ENCODE measurements at places on chromosomes 16 and 17.

GRCh38 chr17:46170639-46171429 is 22.4 kb downstream of the KANSL1 start:
- DNase-seq, result no peak

GRCh38 chr16:9053006-9053601 is 38.3 kb upstream of the HAPSTR1 start:
- no peak for DNase-seq

GRCh38 chr16:89693289-89693731 is 6.8 kb downstream of the CDK10 start:
- DNase-seq, result no peak

GRCh38 chr17:9009096-9009495 is 12.2 kb upstream of the NTN1 start:
- DNase-seq, result no peak

DNA sequence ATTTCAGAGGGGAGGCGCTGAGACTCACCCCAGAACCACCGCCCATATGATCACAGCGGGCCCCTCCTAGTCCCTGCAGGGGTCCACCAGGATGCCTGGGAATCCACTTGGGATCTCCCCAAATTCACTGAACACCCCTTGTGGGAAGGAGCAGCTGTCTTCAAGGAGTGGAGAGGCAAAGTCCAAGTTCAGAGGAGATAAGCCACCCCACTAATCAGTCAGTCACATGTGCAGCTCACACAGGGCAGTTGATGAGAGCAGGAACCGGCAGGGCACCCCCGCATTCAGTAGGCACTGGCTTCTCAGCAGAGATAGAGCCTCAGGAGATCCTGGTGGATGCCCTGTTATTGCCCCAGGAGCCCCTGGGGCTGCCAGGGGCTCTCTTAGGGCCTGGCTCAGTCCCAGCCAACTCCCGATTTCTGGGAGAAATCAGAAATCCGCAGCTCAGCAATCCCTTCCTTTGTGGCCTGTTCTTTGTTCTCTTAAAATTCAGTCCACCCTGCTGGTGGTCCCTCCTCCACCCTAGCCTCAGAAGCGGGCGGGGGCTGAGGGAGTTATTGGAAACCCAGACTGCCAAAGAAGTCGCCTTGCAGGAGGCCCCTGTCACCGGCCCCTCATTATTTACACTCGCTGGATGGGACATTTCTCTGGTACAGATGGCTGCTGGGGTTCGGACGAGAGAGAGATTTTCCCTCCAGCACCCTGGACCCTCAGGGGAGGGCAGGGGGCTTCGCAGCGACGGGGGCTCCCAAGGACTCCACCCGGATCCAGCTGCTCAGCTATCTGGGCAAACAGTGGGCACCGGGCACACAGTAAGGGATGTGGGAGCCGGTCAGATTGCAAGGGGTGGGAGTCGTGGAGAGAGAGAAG is 1.8 kb downstream of the CDC42EP4 start:
- no peak for DNase-seq

- DNase-seq, result no peak
Measured at GRCh38 chr16:74053312-74053711, 243.3 kb upstream of the PSMD7 start.

- DNase-seq, result no peak
Measured at GRCh38 chr17:37643869-37644268, 623 bp upstream of the DDX52 start.

- no peak for DNase-seq
Measured at GRCh38 chr16:89564476-89565255, 4.2 kb downstream of the RPL13 start.

DNA sequence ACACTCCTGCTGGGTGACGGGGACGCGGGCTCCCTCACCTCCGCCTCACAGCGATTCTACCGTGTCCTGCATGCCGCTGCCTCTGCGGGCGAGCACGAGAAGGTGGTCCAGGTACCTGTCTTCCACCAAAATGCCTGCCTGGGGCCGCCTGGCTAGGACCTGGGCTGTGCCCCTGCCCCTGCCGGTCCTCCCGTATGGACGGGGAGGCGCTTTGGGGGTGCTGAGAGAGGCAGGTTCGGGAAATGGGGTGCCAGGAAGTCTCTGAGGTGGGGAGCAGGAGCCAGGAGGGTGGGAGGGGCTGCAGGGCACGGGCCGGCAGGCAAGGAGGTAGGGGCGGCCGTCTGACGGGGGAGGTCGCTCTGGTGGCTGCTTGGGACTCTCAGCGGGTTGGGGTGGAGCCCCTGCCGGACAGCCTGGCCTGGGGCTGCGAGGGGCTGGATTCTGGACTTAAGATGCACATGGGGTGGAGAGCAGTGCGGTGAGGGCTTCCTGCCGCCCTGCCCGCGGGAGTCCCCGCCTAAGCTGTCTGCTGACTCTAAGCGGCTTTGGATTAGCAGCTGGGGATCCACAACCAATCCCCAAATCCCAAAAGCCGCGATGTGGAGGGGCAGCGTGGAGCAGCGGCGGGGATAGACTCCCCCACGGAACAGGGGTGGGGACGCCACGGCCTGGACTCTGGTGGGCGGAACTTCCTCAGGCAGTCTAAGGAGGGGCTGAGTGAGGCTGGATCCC is 5.8 kb downstream of the CHTF18 start:
- no peak for DNase-seq

GRCh38 chr17:36697903-36698530 is 96.6 kb downstream of the MRM1 start:
- no peak for DNase-seq

- DNase-seq, result no peak
Measured at GRCh38 chr17:56436142-56436541, 157.4 kb upstream of the NOG start.

DNA sequence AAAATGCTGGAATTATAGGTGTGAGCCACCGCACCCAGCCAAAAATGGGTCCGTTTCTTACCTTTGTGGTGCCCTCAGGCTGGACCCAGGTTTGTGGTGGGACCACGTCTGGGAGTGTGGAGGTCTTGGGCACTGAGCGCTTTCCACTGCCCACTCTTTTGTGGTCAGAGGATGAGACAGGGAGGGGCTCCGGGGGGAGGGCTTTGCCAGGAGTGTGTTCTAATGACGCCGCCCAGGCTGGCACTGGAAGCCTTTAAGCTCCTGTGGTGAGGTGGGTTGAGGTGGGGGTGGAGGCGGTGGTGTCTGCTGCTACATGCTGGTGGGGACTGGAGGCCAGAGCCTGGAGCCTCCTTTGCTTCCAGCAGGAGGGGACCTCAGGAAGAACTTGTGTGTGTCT is 12.8 kb upstream of the ADCY7 start:
- no peak for DNase-seq

GRCh38 chr16:54048586-54049495 is 237.7 kb downstream of the IRX3 start:
- no peak for DNase-seq

DNA sequence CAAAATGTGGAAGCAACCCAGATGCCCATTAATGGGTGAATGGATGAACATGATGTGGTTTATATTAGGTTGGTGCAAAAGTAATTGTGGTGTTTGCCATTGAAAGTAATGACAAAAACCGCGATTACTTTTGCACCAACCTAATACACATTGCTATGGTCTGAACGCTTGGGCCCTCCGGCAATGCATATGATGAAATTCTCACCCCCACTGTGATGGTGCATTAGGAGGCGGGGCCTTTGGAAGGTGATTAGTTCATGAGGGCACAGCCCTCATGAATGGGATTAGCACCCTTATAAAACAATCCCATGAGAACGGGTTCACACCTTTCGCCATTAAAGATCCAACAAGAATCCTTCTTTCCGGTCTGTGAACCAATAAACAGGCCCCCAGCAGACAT is 25.3 kb upstream of the PRM1 start:
- no peak for DNase-seq

DNA sequence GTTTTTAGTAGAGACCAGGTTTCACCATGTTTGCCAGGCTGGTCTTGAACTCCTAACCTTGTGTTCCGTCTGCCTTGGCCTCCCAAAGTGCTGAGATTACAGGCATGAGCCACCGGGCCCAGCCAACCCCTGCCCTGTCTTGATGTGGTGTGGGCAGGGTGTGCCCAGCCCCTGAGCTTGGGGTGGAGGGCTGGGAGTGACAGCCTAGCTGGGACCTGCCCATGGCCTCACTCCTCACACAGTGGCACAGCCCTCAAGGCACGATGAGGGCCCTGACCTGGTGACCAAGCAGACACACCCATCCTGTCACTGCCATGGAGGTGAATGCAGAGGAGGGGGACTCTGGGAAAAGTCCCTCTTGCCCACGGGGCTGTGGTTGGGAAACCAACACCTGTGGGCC is 3.0 kb downstream of the IL32 start:
- no peak for DNase-seq

GRCh38 chr17:5123343-5124124 is 7.7 kb downstream of the USP6 start:
- no peak for DNase-seq

DNA sequence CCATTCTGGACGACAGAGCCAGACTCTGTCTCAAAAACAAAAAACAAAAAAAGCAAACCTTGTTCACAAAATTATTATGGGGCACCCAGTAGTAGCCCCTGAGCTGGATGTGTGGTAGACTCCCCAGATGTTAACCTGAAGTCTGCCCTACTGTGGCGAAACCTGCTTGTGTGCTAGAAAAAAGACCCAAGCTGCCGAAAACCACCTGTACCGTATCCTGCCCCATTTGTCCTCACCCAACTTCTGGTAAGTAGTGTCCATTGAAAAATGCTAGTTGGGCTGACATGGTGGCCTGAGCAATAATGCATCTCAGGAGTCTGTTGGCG is 9.1 kb downstream of the RMI2 start:
- DNase-seq, result no peak

DNA sequence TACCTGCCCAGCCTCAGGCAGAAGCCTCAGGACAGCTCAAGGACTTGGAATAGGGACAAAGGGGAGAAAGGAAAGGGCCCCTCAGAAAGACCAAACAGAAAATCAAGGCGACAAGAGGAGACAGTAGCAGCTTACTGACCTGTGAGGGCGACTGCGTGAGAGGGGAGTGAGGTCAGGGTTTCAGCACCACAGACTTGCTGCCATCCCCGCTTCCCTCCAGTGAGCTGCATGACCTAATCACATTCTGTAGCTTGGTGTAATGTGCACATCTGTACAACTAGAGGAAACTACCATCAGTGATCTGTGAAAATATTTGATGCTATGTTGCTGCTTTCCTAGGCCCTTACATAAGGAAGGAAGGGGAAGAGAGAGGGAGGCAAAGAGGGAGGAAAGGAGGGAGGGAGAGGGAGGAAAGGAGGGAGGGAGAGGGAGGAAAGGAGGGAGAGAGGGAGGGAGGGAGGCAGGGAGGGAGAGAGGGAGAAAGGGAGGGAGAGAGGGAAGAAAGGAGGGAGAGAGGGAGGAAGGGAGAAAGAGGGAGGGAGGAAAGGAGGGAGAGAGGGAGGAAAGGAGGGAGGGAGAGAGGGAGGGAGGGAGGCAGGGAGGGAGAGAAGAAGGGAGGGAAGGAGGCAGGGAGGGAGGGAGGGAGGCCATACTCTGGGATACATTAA is 404.9 kb upstream of the CDH5 start:
- no peak for DNase-seq
